ENCODE measurements at places on chromosomes 4 and X. TPM values are rescaled to one million over a fixed set of nuclear protein-coding genes. Genes with fewer than 3 reads are reported as not detected.

The IGFBP7 gene
- 2,270 TPM for total RNA-seq

The AREG gene
- 7.7 TPM for total RNA-seq

The AIMP1 gene
- total RNA-seq, result 20.7 TPM

The ADGRG4 gene
- total RNA-seq, result 0.29 TPM

The NAA11 gene
- not detected for total RNA-seq

The DGKK gene
- total RNA-seq, result not detected

The ATP11C gene
- total RNA-seq, result 40.3 TPM
